ENCODE measurements at places on chromosomes 3 and 15. TPM values are rescaled to one million over a fixed set of nuclear protein-coding genes. Genes with fewer than 3 reads are reported as not detected.

DNA sequence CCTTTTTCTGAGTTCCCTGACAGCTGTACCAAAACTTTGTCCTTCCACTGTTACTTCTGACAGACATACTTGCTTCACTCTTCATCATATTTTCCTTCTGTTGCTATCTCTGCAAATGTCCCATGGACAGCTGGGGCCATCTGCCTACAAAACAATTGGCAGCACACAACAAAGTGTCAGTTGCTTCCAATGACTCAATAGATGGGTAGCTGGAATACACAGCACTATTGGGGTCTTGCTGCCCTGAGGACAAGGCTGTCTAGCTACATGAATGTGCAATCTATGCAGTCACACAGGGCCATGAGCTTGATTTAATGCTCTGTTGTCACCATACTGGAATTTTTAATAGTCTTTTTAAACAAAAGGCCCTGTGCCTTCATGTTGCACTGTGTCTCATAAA lies 192.8 kb downstream of the DTWD1 start:
- H3K4me3 ChIP-seq = no peak overlapping the region
- no peaks in the 10 kb centered on the region for H3K27me3 ChIP-seq

DNA sequence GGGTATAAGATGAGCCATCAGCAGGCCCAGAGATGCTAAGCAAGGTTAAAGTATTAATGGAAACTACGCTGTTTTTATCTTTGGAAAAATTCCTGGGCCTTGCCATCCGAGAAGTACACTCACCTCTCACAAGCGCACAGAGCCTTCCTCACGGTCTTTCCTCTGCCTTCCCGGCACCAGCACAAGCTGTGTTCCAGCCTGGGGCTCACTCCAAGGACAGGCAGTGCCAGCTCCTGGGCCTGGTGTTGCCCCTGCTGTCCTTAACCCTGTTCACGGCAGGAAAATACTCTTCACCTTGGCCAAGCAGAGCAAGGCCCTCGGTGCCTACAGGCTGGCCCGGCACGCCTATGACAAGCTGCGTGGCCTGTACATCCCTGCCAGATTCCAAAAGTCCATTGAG lies 14.3 kb upstream of the RHO start:
- H3K27me3 ChIP-seq = no peaks in the 10 kb centered on the region
- no peaks in the 10 kb centered on the region for H3K36me3 ChIP-seq
- H3K4me3 ChIP-seq = no peak overlapping the region
- no peak overlapping the region for H3K27ac ChIP-seq
- DNase-seq = no peak

DNA sequence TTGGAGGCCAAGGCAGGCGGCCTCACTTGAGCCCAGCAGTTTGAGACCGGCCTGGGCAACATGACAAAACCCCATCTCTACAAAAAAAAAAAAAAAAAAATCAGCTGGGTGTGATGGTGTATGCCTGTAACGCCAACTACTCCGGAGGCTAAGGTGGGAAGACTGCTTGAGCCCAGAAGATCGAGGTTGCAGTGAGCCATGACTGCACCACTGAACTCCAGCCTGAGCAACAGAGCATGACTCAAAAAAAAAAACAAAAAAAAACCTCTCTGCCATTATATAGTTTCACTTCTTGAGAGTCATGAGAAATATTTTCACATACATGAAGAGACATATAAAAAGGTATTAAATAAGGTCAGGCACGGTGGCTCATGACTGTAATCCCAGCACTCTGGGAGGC lies 45.9 kb upstream of the CP start:
- H3K27me3 ChIP-seq = no peaks in the 10 kb centered on the region
- no peak overlapping the region for H3K27ac ChIP-seq
- H3K36me3 ChIP-seq = no peaks in the 10 kb centered on the region
- H3K4me3 ChIP-seq = no peak overlapping the region

DNA sequence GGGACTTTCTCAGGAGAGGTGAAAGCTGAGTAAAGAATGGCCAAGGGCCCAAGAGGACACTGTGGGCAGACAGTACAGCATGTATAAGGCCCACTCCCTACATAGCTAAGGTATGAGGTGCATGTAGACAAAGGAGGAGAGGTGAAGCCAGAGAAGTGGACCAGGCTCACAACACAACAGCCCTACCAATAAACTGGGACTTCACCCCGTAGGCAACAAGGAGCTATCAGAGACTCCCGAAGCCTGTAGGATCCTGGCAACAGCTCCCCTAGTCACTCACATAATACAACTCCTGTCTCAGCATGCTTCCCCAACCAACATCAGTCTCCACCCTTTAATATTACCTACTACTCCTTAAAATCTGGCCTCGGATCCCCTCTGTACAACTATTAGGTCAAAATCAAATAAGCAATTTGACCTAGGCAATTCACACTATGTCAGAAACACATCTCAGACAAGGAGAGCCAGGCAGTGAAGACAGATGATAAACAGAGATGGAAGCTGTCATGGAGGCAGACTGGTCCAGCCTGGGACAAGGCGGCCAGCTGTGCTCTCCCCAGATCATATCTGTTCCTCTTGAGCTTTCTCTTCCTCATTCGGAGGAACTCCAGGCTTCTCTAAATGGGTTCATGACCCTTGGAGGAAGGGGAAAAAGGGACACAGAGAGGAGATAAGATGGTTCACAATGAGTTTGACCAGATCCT lies 1.4 kb downstream of the XXYLT1 start:
- H3K27me3 ChIP-seq = no peaks in the 10 kb centered on the region
- peak overlapping the region; percentile 68 for H3K27ac ChIP-seq
- peak overlapping the region; percentile 85 for H3K4me3 ChIP-seq
- H3K36me3 ChIP-seq = no peaks in the 10 kb centered on the region

DNA sequence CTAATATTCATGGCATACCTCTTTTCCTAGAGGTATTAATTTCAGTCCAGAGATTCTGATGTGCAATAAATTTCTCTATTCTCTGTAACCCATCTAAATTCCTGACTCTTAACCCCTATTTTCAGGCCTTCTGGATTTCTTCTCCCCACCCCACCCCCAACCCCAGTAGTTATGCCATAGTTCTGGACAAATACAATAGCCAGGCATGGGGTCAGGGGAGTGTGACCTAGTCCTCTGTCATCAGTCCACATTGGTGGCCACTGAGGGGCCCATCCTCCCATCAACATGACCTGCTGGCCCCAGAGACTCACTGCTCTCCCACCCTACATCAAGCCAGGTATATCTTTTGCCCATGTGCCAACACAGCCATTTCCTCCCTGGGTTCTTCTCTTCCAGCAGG lies 3.8 kb upstream of the LIPC start:
- no peaks in the 10 kb centered on the region for H3K36me3 ChIP-seq
- no peak overlapping the region for H3K27ac ChIP-seq
- no peaks in the 10 kb centered on the region for H3K4me1 ChIP-seq
- no peak for DNase-seq
- H3K27me3 ChIP-seq = no peaks in the 10 kb centered on the region

DNA sequence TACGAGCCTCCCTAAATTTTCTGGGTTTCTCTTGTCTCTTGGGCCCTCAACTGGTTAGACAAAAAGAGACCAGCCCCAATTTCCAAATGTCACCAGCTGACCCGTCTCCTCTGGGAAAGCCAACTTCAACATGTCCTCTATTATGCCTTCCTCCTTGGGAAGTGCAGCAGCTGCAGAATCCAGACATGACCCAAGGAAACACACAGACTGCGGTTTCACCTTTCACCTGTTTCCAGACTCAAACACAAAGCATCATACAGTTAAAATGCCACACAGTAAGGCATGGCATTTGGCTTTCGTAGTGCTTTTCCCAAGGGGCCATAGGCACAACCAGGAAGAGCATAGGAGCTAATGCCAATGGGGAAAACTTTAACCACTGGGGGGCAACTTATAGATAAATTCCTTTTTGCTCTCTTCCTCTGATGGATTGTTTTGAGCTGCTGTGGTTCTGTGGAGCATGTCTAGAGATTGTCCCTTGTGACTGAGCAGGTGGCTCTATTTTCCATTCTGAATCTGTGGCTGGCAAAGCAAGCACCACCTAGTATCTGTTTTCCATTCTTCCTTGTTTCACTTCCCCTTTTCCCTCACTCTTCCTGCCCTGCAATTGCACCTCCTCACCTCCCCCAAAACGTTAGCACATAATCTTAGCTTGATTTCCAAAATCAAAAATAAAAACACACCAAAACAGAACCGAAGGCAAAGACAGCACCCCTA lies 49.3 kb downstream of the HHLA2 start:
- H3K4me1 ChIP-seq = no peaks in the 10 kb centered on the region
- no peak for DNase-seq
- no peaks in the 10 kb centered on the region for H3K36me3 ChIP-seq
- H3K27ac ChIP-seq = no peak overlapping the region
- H3K4me3 ChIP-seq = no peak overlapping the region
- no peaks in the 10 kb centered on the region for H3K27me3 ChIP-seq

GRCh38 chr3:21515417-21515816 lies 235.6 kb downstream of the ZNF385D start:
- no peaks in the 10 kb centered on the region for H3K27me3 ChIP-seq
- no peaks in the 10 kb centered on the region for H3K36me3 ChIP-seq
- H3K27ac ChIP-seq = no peak overlapping the region
- H3K4me1 ChIP-seq = no peaks in the 10 kb centered on the region

DNA sequence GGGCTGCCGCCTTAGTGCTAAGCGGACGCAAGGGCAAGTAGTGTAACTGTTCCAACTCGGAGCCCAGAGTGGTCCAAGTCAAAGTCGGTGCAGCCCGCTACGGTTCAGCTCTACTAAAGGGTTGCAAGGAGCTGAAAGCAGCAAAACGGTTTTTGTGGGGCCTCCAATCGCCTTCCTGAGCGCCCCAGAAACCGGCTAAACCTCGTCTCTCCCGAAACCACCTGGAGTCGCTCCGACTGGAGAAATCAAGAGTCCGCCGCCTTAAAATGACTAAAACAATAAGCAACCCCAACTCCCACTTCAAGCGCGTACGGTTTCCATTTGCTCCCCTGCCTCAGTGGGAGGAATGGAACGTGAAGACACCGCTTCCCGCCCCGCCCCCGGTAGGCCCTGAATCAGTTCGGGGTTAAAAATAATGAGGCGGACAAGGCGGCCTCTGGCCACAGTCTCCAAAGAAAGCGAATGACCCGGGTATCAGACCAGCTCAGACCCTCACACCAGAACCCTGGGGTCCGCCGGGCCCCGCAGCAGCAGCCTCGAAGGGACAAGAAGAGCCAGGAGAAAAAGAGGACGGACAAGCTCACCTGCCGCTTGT lies 401 bp downstream of the SEC11A start:
- H3K36me3 ChIP-seq = no peaks in the 10 kb centered on the region
- H3K27me3 ChIP-seq = no peaks in the 10 kb centered on the region
- H3K4me1 ChIP-seq = peaks cover 38% of the 10 kb centered on the region
- peak overlapping the region; percentile 94 for H3K27ac ChIP-seq

DNA sequence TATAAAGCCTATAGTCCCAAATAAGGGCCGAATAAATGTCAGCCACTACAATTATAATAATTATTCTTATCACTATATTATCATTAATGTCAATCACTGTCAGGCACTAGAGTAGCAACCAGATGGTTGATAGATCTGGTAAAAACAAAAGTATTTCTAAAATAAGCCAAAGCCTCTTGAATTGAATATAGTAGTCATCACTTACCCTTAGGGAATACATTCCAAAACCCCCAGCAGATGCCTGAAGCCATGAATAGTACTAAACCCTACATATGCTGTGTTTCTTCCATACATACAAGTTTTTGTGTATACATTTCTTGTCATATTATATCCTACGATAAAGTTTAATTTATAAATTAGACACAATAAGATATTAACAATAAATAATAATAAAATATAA lies 59.1 kb downstream of the LRRC3B start:
- H3K4me3 ChIP-seq = no peak overlapping the region
- H3K4me1 ChIP-seq = no peaks in the 10 kb centered on the region
- no peak overlapping the region for H3K27ac ChIP-seq
- DNase-seq = no peak
- no peaks in the 10 kb centered on the region for H3K36me3 ChIP-seq
- H3K27me3 ChIP-seq = no peaks in the 10 kb centered on the region

DNA sequence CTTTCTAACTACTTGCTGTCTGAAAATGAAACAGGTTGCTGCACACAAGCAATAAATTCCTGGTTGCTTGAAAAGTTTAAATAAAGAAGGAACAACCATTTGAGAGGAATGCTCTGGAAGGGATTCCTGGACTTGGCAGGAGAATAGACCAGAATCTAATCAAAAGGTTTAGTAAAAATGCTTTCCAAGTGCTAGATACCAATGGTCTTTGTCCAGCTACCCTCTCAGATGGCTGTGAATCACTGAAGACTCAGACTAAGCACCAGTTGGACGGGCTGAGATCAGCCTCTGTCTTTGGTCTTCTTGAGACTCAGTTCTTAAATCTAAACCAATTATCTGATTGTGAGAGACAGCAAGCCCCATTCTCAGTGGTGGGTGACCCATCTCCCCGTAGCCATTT lies 27.7 kb upstream of the LPP start:
- no peaks in the 10 kb centered on the region for H3K4me1 ChIP-seq
- H3K4me3 ChIP-seq = no peak overlapping the region
- H3K27ac ChIP-seq = no peak overlapping the region
- no peak for DNase-seq
- H3K27me3 ChIP-seq = no peaks in the 10 kb centered on the region

DNA sequence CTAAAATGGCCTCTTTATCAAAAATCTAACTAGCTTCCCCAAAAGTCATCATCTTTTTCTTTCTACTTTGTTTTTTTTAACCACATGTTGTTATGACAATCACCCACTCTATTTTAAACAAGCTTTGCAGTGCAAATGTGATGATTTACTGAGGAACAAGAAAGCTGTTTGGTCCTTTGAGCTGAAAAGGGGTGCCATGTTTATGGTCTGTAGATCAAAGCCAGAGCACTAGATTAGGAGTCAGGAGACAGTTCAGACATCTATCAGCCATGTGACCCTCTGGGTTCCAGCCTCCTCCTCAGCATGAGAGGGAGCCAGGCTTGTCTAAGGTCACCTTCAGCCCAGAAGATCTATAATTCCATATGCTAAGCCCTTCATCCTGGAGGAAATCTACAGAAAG lies 65.9 kb downstream of the RPL22L1 start:
- no peak for DNase-seq
- H3K27ac ChIP-seq = no peak overlapping the region
- no peaks in the 10 kb centered on the region for H3K4me1 ChIP-seq
- H3K4me3 ChIP-seq = no peak overlapping the region
- no peaks in the 10 kb centered on the region for H3K36me3 ChIP-seq

- DNase-seq = peak; percentile 28
- H3K36me3 ChIP-seq = no peaks in the 10 kb centered on the region
- peak overlapping the region; percentile 21 for H3K27ac ChIP-seq
- peaks cover 20% of the 10 kb centered on the region for H3K27me3 ChIP-seq
These were observed 508 bp upstream of the SMAD6 start for GRCh38 chr15:66701422-66702034.

DNA sequence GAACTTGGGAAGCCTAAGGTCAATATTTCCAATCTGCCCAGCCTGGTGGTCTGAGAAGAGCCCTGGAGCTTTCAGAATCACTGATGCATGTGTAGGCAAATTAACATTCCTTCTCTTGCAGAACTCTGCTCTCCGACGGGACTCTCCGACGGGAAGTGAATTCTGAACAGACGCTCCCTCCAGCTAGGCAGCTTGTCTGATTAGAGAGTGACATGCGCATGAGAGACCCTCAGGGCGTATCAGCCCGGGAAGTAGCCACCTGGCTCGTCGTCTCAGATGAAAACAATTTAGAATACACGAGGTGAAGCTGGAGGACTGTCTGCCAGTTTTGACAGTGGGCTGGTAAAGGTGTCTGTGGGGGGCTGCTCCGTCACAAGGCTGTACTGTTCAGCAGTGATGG lies 103.1 kb downstream of the DGKG start:
- H3K36me3 ChIP-seq = no peaks in the 10 kb centered on the region
- peaks cover 9% of the 10 kb centered on the region for H3K4me1 ChIP-seq
- DNase-seq = no peak
- H3K27ac ChIP-seq = no peak overlapping the region
- H3K27me3 ChIP-seq = no peaks in the 10 kb centered on the region

MITF gene
- total RNA-seq = 0.38 TPM

ISLR gene
- not detected for total RNA-seq

CHL1 gene
- not detected for total RNA-seq

CASR gene
- total RNA-seq = not detected

CA12 gene
- total RNA-seq = not detected

Measured in CD8-positive, alpha-beta memory T cell (primary cell).